ENCODE measurements at places on chromosomes 3 and 15.

DNA sequence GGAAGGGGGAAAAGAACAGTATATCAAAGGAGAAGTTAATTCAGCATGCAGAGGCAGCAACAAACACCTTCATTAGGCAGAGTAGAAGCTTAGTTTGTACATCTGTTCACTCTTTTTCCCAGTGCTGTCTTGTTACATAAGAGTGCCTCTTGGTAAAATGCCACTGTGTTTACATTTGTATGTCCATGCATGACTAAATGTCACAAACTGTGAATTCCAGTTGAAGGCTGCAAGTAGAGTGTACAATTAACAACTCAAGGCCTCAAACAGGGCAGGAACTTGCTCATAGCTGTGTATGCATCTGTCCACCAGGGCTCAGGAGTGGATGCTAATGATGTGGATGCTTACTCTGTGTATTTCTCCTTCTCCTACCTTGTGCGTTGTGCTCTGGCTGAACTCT, 214.2 kb upstream of the TPM1 start:
- DNase-seq = no peak

DNA sequence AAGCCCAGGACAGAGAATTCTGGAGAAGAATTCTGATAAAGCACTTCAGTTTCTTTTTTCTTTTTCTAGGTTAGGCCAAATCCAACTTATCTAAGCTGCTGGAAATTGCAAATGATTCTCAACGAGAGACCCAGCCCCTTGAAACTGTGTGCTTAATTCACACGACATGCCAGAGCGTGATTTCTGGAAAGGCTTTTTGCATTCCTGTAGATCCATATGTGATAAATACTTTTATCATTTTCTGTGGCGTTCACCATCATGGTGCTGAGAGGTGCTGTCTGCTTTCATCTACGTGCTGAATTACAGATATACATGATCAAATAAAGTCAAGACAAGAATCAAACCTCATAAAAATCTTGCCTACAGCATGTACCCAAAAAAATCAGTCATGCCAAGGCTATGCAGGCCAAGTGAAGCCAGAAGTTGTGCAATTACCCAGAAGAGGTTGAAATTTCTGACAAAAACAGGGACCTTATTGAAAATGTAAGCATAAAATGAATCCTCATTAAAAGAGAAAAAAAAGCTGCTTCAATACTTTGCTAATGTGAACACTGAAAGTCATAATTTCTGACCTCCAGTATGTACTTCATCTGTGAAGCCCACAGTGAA, 10.8 kb upstream of the MEF2A start:
- DNase-seq = no peak

DNA sequence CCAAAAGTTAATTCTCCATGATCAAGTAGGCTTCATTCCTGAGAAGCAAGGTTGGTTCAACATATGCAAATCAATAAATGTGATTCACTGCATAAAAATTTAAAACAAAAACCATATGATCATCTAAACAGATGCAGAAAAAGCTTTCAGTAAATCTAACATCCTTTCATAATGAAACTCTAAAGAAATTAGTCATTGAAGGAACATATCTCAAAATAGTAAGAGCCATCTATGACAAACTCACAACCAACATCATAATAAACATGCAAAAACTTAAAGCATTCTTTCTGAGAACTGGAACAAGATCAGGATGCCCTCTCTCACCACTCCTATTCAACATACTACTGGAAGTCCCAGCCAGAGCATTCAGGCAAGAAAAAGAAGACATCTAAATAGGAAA, 254.1 kb downstream of the AGBL1 start:
- DNase-seq = no peak

DNA sequence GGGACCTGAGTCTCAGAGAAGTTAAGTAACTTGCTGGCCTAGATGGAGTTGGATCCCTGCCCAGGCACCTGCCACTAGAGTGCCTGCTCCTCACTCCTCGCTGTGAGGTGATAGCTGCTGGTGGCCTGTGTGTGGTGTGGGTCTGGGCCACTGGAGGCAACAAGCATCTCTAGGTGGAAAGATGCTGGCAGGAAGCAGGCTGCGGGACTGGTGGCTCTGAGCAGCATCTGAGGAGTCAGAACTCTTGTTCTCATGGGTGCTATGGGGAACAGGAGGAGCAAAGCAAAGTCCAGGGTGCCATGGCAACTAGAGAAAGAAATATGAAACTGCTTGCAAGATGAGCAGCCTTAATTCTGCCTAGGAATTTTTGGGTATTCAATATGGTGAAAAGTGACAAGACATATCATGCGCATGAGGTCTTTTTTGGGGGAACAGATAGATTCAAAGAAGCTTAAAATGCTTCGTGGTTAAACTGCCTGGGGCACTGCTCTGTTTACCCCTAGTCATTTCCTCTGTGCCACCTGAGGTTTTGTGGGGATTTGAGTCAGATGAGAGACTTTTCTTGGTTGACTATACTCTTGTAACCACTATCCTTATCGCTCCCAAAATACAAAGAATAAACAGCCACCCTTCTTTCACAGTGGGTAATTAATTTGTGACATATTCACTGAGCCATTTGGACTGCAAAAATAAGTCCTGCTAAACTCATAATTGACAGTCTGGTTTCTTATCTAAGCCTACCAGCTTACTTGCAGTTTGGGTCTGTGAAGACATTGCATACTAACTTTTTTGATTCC, 50.3 kb downstream of the MED12L start:
- DNase-seq = no peak

DNA sequence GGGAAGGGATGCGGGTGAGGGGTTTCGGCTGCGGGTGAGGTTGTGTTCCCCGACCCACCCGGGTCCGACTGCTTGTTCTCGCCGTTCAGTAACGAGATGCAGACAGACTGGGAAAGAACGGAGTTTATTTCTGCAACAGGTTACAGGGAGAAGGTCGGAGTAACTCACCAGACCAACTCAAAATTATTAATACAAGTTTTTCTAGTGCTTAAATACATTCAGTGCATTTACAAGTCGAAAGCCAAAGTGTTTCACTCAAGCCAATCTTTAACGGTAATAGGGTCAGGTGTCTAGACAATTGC, 492 bp upstream of the HIGD1A start:
- DNase-seq = no peak

DNA sequence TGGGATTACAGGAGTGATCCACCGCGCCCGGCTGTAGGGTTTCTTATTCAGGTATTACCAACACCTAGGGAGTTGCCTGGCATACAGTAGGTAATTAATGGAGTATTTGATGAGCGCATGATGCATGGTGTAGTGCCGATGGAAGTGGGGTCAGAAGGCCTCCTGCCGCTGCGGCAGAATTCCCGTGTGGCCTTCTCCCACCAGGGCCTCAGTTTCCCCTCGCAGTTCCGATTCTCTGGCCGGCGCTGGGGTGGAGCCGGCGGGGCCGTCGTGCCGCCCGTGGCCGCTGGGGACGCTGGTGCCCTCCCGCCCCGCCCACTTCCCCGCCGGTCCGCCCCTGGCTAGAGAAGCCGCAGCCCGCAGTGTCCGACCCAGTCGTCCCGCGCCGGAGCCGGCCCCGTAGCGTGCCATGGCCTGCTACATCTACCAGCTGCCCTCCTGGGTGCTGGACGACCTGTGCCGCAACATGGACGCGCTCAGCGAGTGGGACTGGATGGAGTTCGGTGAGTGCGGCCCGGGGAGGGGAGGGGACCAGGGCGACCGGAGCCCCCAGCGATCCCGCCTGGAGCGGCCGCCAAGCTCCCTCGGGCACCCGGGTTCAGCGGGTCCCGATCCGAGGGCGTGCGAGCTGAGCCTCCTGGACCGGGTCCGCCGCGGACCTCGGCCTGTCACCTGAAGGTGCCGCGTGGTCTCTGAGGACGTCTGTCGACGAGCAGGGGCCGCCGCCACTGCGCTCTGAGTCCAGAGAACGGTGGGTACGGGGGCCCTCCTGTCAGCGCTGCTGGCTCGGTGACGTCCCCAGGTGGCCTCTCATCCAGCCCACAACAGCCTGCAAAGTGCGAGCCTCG, at the start of gene IRAK2:
Gene IRAK2, plus strand, starts transcription at position 374 of the 848 bp plus-strand sequence. Its CDS starts 36 bp downstream, at position 410.
- peak; percentile 89 for DNase-seq

DNA sequence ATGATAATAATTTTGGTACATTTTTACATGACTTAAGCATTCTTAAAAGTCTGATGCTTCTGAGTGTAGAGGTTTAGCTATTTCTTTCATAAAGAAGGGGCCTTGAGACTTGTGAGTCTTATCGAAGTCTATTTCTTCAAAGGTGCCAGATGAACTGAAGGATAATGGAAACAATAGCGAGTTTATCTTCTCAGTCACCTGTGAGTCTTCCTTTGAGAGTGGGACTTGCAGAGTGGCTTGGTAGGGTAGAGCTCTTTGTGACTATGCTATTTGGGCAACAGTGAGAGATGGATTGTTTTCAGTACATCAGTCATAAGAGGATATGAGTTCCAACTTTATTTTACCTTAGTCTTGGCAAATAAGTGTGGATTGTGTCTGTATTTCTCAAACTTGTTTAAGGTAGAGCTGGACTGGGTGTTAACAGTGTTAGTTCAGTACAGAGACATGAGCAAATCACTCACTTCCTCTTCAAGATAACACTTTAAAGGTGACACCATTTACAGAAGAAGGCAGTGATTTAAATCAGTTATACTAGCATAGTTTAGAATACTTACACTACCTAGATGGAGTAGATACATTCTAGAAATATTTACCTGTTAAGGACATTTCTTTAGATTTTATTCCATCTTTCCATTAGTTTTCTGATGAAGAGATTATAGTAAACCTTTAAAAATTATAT, 3.2 kb downstream of the AKAP13 start:
- no peak for DNase-seq

DNA sequence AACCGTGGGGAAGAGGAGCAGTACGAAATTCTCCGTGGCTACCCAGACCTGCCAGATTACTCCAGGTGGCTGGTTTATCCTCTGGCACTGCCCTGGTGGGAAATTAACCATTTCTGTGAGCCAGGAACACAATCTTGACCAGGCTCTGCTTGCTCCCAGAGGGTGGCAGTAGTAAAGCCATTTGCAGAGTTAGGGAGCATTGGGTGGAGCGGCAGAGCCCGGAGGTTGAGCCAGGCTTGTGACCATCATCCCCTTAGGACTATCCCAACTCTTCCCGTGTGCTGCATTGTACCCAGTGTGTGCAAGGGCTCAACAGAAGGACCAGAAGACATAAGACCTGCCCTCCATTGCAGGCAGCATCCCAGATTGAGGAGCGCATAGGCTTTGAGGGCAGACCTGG, 5.3 kb downstream of the KNG1 start:
- no peak for DNase-seq

DNA sequence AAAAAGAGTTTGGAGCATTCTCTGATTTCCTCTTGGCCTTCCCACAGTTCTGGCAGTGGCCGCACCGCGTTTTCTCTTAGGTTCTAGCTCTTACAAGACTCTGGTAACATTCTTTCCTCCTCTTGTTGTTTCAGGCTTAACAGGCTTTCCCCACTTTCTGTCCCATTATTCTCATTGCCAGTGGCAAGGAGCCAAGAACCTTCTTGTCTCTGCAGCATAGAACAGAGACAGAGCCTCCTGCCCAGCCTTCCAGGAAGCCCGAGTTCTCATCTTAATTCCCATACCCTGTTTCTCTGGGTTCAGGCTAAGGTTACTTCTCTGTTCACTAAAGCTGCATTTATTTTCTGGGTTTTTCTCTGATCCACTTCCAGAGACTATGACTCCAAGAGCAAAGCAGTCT, 61.1 kb downstream of the DUT start:
- peak; percentile 16 for DNase-seq

DNA sequence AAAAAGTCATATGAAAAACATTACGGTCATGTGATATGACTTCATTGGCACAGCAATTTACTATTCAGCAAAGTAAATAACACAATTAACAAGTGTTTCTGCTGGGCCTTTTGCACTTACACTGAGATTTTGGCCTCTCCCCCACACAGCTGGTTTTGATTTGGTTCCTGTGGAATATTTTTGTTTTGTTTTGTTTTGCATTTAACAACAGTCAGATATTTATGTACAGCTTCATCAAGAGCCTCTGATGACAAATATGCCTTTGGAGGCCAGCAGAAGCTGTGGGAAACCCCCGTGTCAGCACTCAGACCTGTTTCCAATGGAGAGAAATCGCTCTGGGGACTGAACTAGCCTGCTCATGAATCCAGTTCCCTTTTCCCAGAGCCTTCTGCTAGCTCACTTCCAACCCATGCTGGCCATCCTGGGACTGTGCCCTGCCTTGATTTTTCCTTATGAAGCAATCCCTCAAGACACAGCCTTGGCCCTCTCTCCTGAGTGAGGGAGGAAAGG, 161.9 kb downstream of the ATG7 start:
- peak; percentile 49 for DNase-seq

GRCh38 chr15:99250001-99250400, 620 bp upstream of the TTC23 start:
- DNase-seq = no peak

DNA sequence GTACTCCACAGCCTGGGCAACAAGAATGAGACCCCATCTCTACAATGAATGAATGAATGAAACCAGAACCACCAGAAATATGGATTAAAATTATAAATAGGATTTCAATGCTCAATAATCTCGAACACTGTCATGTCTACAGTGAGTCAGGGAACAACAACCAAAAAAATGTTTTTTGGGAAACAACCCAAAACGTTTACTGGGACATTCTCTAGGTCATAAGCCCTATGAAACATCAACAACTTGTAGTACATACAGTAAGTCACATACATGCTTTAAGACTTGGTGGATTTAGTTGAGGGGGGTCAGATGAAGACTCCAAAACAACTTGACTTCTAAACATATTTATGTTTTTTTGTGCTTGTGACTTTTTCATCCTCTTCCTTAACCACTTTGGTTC, 511.2 kb downstream of the FOXP1 start:
- no peak for DNase-seq

DNA sequence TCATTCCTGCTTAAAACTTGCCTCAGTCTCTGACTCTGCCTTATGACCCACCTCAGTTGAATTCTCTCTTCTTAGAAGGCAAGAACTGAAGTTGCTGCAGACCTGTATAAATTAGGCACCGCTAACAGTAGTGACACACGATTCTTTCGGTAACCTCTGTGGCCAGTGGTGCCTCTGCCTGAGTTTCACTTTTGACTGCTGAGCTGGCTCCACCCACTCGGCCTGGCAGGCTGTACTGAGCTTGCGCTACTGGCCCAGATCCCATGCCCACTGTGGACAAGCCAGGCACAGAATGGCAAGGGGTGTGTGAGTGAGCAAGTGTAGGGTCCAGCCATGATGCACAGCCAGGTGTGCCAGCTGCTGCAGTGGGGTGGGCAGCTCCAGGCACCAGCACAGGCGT, 19.1 kb upstream of the EIF1B start:
- DNase-seq = no peak

DNA sequence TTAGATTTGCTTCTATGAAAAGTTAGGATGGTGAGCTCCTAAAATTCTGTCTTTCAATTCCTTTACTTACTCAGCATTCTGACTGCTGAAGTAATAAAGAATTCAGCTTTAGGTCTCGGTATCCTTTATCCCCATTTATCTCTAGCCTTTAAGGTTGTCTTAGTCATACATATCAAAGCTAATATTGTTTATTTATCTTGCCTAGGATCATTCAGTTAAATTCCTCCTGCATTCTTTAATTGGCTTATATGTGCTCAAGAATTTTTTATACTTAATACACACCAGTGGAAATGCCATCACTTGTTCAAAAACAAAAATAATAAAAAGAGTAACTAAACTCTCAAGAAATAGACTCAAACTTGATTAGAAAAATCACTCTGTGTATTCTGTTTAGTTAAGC, 507.0 kb downstream of the ZPLD1 start:
- DNase-seq = no peak

GRCh38 chr3:32285891-32286290, 47.4 kb downstream of the CMTM8 start:
- no peak for DNase-seq
